ENCODE measurements at places on chromosomes 3 and 15. TPM values are rescaled to one million over a fixed set of nuclear protein-coding genes. Genes with fewer than 3 reads are reported as not detected.

GRCh38 chr3:128907706-128908445 is 28.5 kb downstream of the ACAD9 start:
- H3K4me1 ChIP-seq = no peaks in the 10 kb centered on the region
- H3K4me3 ChIP-seq = no peak overlapping the region
- no peak for DNase-seq
- H3K27ac ChIP-seq = no peak overlapping the region
- no peaks in the 10 kb centered on the region for H3K27me3 ChIP-seq

DNA sequence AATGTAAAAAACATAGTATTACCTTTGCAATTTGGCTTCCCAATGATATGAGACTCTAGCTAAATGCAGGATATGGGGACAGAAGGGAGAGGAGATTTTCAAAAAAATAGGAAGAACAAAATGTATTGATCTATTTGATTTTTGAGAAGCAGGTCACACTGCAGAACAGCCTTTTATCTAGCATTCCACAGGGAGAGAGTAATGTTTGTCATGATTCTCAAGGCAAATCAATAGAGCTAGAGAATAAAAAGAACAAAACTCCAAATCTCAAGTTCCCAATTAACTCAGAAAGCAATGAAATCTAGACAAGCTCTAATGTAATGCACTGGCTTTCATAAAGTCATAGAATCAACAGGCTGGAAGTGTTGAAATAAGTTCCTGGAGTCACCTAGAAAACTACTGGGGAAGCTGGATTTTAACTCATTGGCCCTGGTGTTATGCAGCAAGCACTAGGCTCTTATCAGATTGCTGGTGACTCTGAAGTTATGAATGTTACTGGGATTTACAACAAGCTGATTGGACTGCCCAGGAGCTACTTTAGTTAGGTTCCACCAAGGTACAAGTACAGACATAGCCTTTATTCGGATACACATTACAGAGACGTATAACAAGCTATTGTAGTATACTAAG is 442.8 kb downstream of the FGF12 start:
- no peaks in the 10 kb centered on the region for H3K27me3 ChIP-seq
- H3K4me1 ChIP-seq = no peaks in the 10 kb centered on the region

- DNase-seq = no peak
- H3K4me3 ChIP-seq = peak overlapping the region; percentile 43
- H3K4me1 ChIP-seq = peaks cover 4% of the 10 kb centered on the region
These were observed 883 bp downstream of the RTP4 start for GRCh38 chr3:187369089-187369447.

DNA sequence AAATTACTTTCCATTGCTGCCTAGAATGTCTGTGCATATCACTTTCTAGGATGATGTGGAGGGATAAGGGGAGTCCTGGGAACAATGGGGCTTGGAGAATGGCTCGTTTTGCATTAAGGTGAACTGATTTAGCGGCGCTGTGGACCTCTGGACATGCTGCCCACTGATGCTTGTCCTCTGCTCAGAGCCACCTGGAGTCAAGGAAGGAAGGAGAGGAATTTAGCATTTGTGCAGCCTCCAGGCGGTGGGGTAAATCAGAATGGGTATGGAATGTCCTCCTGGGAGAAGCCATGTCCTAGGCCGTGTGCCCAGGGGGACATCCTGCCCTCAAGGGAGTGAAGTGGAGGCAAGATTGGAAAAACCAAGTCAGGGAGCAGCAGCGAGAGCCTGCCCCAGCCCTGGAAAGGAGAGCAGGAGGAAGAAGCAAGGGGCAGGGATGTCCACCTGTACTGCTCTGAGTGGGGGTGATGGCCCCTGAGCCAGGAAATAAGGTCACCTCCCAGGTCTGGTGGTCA is 37.8 kb downstream of the KY start:
- H3K4me3 ChIP-seq = no peak overlapping the region
- H3K4me1 ChIP-seq = no peaks in the 10 kb centered on the region
- no peak for DNase-seq
- H3K27ac ChIP-seq = no peak overlapping the region
- no peaks in the 10 kb centered on the region for H3K36me3 ChIP-seq

- no peak overlapping the region for H3K27ac ChIP-seq
- H3K36me3 ChIP-seq = no peaks in the 10 kb centered on the region
- no peaks in the 10 kb centered on the region for H3K27me3 ChIP-seq
- no peak for DNase-seq
- H3K4me3 ChIP-seq = no peak overlapping the region
These were observed 333.9 kb downstream of the PTPRG start for GRCh38 chr3:61894988-61895935.

DNA sequence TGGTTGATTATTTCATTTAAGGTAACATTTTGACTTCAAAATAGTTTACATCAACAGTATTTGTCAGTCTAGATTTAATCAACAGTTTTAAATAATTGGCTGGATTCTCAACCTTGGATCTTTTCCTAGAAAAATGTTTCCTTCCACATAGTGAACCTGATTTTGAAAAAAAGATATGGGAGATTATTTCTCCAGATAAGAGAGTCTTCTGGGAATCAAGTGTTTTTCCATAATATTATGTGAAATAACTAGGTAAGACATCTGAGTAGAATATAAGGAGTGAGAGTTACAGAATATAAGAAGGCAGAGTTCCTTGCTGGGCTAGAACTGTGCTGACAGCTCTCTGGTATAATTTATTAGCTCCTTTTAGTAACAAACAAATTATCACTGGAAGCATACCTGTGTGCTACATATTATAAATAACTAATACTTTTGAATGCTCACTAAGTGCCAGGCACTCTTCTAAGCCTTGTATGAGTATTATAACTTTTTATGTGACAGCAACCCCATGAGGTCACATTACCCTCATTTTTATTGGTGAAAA is 18.8 kb upstream of the TNFSF10 start:
- H3K27ac ChIP-seq = no peak overlapping the region
- H3K4me1 ChIP-seq = no peaks in the 10 kb centered on the region
- no peaks in the 10 kb centered on the region for H3K27me3 ChIP-seq
- no peak for DNase-seq
- no peak overlapping the region for H3K4me3 ChIP-seq

GRCh38 chr15:72338148-72338547 is 18.2 kb upstream of the CELF6 start:
- H3K36me3 ChIP-seq = no peaks in the 10 kb centered on the region
- no peak overlapping the region for H3K27ac ChIP-seq
- H3K4me3 ChIP-seq = no peak overlapping the region
- H3K27me3 ChIP-seq = no peaks in the 10 kb centered on the region
- DNase-seq = no peak

DNA sequence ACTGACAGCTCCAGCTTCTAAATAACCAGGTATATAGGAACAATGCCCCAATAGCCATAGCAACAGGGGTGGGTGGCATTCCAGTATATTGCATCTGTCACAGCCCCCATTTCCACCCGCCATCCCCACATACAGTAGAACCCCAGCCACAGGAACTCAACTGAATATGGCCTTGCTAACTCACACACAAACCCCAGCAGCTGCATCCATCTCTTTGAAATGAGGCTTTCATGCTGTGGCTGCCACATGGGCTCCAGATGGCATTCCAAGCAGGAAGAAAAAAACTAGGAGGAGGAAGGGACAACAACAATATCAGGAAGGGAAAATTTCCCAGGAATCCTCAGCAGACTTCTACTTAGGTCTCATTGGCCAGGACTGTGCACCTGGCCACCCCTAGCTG is 54.6 kb downstream of the CCR3 start:
- no peaks in the 10 kb centered on the region for H3K27me3 ChIP-seq
- DNase-seq = no peak
- H3K27ac ChIP-seq = no peak overlapping the region
- H3K4me1 ChIP-seq = no peaks in the 10 kb centered on the region
- no peaks in the 10 kb centered on the region for H3K36me3 ChIP-seq

GRCh38 chr3:113773381-113773780 is 26.5 kb downstream of the ATP6V1A start:
- no peak for DNase-seq
- H3K4me3 ChIP-seq = no peak overlapping the region
- no peaks in the 10 kb centered on the region for H3K27me3 ChIP-seq
- H3K36me3 ChIP-seq = no peaks in the 10 kb centered on the region
- no peak overlapping the region for H3K27ac ChIP-seq

DNA sequence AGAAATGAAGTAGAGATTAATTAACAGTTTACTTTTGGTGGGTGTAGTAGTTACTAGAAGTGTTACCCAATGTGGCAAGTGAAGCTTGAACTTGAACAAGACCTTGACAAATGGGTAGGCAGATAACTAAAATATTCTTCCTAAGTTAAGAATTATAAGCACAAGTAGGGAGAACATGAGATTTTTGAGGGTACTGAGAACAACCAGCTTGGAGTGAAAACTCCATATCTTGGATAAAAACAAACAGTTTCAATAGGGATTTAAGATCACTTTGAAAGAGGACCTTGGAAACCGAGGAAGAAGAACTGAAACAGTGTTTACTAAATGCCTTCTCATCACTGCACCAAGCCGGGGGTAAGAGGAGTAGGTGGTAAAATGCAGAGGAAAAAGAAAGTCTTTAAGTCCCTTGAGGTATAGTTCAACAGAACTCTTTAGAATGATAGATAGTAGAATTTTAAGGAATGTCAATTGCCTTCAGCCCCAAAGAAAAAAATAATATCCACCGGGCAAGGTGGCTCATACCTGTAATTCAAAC is 496.7 kb downstream of the NAALADL2 start:
- no peak for DNase-seq
- H3K4me1 ChIP-seq = no peaks in the 10 kb centered on the region
- H3K27ac ChIP-seq = no peak overlapping the region
- no peaks in the 10 kb centered on the region for H3K27me3 ChIP-seq

DNA sequence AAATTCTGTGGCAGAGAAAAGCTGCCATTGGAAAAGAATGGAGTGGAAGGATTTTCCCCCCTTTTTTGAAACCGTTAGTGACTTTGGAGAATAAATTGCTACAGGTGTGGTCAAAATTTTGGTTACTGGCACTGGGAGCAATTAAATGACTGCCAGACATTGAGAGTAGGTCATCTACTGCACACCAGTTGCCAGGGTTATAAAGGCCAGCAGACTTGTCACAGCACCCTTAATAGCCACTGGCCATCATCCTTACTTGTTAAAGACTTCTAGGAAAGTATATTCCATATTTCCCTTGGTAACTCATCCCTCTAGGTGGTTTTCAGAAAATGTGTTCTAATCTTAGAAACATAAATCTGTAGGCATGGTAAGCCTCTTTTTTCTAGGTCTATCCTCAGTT is 8.0 kb downstream of the PIK3CA start:
- no peaks in the 10 kb centered on the region for H3K27me3 ChIP-seq
- DNase-seq = no peak
- H3K4me3 ChIP-seq = no peak overlapping the region

DNA sequence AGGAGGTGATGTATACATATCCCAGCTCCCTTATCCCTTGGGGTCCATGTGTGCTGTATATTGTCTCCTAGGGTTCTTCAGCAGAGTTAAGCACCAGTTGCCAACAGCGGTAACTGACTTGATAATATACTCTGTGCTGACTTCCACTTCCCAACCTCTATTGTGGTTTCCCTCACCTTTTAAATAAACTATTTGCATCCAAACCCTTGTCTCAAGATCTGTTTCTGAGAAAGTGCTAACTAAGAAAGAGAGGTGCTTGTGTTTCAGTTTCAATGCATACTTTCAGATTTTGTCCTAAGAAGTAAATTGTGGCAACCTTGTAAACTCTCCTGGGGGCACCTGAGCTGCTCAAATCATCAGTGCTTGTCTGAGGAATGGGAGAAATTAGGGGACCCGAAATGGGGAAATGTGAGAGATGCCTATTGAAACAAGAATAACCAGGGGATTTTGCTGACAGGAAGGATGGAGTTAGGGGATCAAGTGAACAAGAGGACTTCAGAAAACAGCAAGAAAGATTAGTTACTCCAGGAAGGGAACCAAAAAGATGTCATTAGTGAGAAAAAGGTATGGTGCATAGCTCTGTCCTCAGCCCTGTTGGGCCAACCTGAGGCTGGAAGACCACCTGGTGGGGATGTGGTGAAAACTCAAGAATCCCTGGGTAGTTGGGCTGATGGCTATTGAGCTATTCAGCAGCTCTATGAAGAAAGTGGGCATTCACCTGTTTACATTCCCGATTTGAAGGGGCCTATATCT is 50.9 kb upstream of the MRPL3 start:
- H3K4me1 ChIP-seq = peaks cover 3% of the 10 kb centered on the region
- DNase-seq = no peak
- no peaks in the 10 kb centered on the region for H3K36me3 ChIP-seq
- H3K27me3 ChIP-seq = no peaks in the 10 kb centered on the region
- H3K27ac ChIP-seq = no peak overlapping the region

DNA sequence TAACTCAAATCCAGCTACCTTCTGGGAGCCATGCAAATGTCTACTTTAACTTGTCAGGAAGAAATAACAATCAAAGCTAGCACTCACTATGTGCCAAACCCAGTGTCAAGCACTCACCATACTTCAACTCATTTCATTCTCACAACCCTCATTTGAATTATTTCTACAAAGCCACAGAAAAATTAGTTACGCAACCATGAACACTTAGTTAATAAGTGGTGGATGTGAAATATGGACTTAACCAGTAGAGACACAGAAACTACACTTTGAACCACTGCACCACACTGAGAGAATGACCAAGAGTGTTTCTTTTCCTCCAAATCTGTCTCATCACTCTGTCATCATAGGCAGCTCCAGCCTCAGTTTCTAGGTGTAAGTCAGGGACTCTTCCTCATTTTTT is 91.0 kb upstream of the MBNL1 start:
- no peak overlapping the region for H3K4me3 ChIP-seq
- H3K4me1 ChIP-seq = no peaks in the 10 kb centered on the region
- no peaks in the 10 kb centered on the region for H3K36me3 ChIP-seq

DNA sequence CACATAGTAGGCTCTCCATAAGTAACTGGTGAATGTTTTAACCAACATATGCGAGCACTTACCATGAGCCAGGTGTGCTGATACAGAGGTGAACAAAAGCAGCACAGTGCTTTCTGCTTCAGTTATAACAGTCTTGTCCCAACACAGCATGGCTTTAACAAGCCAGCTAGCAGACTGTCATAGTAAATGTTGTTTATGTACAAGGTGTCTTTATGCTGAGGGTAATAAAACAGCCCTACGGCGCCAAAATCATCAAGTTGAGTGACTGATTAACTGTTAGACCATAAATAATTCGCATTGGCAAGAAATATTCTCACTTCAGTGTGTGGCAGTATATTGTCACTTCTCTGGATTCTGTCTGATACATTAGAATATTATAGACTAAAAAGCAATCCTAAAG is 646.0 kb upstream of the CFAP20DC start:
- H3K4me1 ChIP-seq = no peaks in the 10 kb centered on the region
- no peaks in the 10 kb centered on the region for H3K27me3 ChIP-seq
- DNase-seq = no peak

GRCh38 chr3:24288496-24289236 is 206.0 kb downstream of the THRB start:
- no peaks in the 10 kb centered on the region for H3K36me3 ChIP-seq
- no peaks in the 10 kb centered on the region for H3K27me3 ChIP-seq
- H3K27ac ChIP-seq = no peak overlapping the region
- peaks cover 3% of the 10 kb centered on the region for H3K4me1 ChIP-seq
- DNase-seq = peak; percentile 19

DNA sequence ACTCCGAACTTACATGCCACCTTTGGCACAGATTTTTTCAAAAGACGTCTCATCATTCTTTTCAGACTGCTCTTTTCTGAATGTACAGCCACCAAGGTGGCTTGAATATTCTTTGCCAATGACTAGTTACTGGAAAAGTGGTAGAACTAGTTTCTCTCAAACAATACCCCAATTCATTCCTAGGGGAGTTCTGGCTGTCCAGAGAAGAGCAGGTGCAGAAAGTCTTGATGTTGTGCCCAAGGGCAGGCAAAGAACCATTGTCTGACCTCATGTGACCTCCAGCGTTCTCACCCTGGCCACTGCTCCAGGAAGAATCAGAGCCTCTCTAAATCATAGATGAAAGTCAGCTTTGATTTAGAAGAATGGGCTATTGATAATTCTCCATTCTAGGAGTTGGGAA is 5.5 kb downstream of the LMOD3 start:
- no peaks in the 10 kb centered on the region for H3K27me3 ChIP-seq
- no peaks in the 10 kb centered on the region for H3K4me1 ChIP-seq
- H3K4me3 ChIP-seq = no peak overlapping the region
- DNase-seq = no peak
- H3K27ac ChIP-seq = no peak overlapping the region

Gene PARP15
- 0.36 TPM for total RNA-seq

Gene BNC1
- total RNA-seq = 0.23 TPM
